Progenitor cell of endocrine pancreas (in vitro differentiated cells): ENCODE measurements at places on chromosomes 7 and 10. TPM values are rescaled to one million over a fixed set of nuclear protein-coding genes. Genes with fewer than 3 reads are reported as not detected.

The C10orf143 gene
- 3.6 and 3.7 TPM in 2 replicates for total RNA-seq

- peaks cover 1% of the 10 kb centered on the region for H3K4me1 ChIP-seq
- H3K4me3 ChIP-seq: no peak overlapping the region
- no peaks in the 10 kb centered on the region for H3K36me3 ChIP-seq
Measured at GRCh38 chr10:82176587-82176986, 301.6 kb downstream of the NRG3 start.

GRCh38 chr10:1462032-1462431 lies 275.3 kb downstream of the ADARB2 start:
- no peak overlapping the region for H3K27ac ChIP-seq
- peaks cover 8% of the 10 kb centered on the region for H3K27me3 ChIP-seq
- H3K36me3 ChIP-seq: no peaks in the 10 kb centered on the region
- H3K4me1 ChIP-seq: peaks cover 7% of the 10 kb centered on the region
- no peak overlapping the region for H3K4me3 ChIP-seq

GRCh38 chr10:14860791-14861190 lies 17.9 kb upstream of the SUV39H2 start:
- no peaks in the 10 kb centered on the region for H3K27me3 ChIP-seq
- no peak overlapping the region for H3K27ac ChIP-seq
- peaks cover 4% of the 10 kb centered on the region for H3K4me1 ChIP-seq
- peaks cover 15% of the 10 kb centered on the region for H3K36me3 ChIP-seq
- H3K4me3 ChIP-seq: no peak overlapping the region

- peaks cover 29% of the 10 kb centered on the region for H3K4me1 ChIP-seq
- DNase-seq: no peak
- peaks cover 18% of the 10 kb centered on the region for H3K36me3 ChIP-seq
- no peak overlapping the region for H3K27ac ChIP-seq
- H3K27me3 ChIP-seq: no peaks in the 10 kb centered on the region
- H3K4me3 ChIP-seq: no peak overlapping the region
Measured at GRCh38 chr10:33326933-33327332, 7.5 kb downstream of the NRP1 start.
